HL-60 (cell line): ENCODE measurements at places on chromosomes 7 and 10.

GRCh38 chr7:10770176-10770575 lies 203.5 kb upstream of the PHF14 start:
- no peak for DNase-seq

- DNase-seq: no peak
These were observed 135.2 kb upstream of the MGMT start for GRCh38 chr10:129331839-129332220.

- DNase-seq: no peak
These were observed 43.0 kb upstream of the MACC1 start for GRCh38 chr7:20260223-20260622.

DNA sequence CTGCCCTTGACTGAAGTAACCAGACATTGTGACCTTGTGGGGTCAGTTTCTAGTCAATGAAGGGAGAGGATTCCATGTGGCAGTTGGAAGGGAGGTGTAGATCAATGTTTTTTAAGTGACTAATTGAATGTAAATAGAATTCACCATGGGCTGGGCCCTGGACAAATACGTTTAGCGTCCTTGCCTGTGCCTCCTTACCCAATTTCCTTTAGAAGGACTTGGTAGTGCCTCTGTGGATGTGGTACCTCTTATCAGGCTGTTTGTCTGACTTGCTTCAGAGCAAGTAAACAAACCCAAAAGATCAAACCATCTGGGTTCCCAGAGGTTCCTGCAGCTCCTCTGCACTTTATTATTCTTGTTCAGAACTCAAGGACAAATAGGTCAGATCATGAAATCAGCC lies 4.3 kb upstream of the KAT6B start:
- DNase-seq: peak; percentile 5

DNA sequence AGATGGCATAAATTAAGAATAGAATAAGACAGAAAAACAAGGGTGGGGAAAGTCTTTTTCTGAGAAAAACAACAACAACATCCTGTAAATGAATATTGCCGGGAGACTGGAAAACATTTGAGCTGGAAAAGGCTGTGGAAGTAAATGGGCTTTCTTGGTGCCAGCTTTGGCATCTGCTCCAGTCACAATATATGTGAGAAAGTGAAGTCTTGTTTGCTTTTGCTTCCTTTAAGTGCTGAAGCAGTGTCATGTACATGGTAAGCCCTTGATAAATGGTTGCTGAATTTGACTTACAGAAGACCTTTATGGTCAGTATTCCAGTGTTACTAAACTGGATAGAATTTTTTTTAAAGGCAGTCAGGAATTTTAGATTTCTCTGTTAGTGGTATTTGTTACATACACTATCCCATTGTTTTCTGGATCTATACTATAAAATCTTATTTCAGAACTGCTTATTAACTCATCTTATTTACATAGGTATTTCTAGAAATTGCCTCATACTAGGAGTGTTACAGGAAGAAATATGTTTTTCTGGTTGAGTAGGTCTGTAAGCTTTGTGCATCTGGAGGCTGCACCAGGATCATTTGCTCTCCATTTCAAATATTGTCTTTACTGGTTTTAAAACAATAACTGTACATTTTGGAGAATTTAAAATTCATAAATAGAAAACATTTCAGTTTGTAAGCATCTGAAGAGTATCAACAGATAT lies 201.7 kb upstream of the FOXP2 start:
- no peak for DNase-seq

GRCh38 chr7:41501466-41501865 lies 201.4 kb downstream of the INHBA start:
- DNase-seq: no peak

- DNase-seq: peak; percentile 5
These were observed 123.3 kb upstream of the FZD1 start for GRCh38 chr7:91140982-91141381.

- no peak for DNase-seq
These were observed 104.5 kb downstream of the TNS3 start for GRCh38 chr7:47477191-47478016.

- DNase-seq: no peak
These were observed 143.1 kb upstream of the KLF6 start for GRCh38 chr10:3928078-3928477.

GRCh38 chr7:25750744-25751508 lies 401.1 kb upstream of the NFE2L3 start:
- DNase-seq: no peak

DNA sequence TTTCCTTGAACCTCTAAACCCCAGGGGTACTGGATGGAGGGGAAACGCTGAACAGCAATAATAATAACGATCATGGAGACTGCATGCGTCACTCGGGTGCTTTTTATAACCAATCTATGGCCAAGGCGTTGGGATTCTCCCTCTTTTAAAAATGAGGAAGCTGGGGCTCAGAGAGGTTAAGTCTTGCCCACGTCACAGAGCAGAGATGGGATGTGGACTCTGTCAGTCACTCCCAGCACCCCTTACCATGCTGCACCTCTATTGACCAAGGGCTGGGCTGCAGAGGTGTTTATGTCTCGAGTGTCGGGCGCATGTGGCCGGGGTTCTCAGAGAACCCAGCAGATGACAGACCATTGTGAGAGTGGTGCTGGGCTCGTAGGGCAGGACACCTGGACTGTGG lies 129.9 kb downstream of the CDH23 start:
- DNase-seq: no peak

GRCh38 chr7:151310578-151310977 lies 31.0 kb upstream of the NUB1 start:
- no peak for DNase-seq

DNA sequence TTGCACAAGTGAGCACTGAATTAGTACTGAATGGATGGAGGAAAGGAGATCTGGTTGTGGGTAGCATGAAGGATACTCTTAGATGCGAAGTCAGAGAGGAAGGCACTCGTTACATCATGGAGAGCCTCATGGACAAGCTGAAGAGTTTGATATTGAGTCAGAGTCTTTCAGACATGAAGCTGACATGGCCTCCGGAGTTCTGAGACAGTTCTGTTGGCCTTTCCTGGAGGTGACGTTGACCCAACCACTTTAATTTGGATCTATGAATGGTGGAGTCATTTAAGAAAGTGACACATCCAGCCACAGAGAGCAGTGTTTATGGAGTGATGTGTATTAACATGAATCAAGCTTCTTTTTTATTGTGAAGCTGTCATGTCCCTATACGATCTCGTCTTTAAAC lies 286.3 kb upstream of the CDC14C start:
- no peak for DNase-seq

DNA sequence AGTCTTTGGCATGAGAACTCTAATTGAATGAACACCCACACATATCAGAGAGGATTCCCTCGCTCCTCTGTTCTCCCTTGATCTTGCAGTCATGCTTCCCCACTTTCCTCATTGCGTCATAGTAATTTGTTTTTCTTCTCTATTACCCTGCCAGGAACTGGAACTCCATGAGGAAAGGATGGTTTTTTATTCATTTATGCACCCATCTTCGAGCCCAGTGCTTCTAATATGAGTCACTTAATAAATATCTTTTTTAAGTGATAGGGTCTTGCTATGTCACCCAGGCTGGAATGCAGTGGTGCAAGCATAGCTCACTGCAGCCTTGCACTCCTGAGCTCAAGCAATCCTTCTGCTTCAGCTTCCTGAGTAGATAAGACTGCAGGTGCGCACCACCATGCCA lies 83.5 kb downstream of the OTUD1 start:
- no peak for DNase-seq

DNA sequence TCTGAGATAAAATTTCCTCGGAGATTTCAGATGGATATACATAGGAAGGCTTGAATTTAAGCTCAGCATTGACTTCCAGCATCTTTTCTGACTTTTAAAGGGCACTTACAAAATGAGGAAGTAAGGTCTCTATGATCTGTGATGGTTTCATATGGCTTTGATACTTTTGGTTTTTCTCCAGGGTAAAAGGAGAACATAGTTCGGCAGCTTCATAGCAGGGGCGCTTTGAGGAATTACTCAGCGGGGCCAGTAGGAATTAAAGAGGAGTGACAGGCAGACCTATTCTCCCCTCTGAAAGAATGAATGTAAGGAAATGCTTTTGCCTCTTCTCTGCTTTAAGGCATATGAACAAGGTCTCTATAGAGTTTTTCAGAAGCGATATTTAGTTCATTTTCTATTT lies 80.0 kb upstream of the PCDH15 start:
- no peak for DNase-seq

- DNase-seq: no peak
These were observed 730.8 kb downstream of the SUGCT start for GRCh38 chr7:40865441-40866233.

DNA sequence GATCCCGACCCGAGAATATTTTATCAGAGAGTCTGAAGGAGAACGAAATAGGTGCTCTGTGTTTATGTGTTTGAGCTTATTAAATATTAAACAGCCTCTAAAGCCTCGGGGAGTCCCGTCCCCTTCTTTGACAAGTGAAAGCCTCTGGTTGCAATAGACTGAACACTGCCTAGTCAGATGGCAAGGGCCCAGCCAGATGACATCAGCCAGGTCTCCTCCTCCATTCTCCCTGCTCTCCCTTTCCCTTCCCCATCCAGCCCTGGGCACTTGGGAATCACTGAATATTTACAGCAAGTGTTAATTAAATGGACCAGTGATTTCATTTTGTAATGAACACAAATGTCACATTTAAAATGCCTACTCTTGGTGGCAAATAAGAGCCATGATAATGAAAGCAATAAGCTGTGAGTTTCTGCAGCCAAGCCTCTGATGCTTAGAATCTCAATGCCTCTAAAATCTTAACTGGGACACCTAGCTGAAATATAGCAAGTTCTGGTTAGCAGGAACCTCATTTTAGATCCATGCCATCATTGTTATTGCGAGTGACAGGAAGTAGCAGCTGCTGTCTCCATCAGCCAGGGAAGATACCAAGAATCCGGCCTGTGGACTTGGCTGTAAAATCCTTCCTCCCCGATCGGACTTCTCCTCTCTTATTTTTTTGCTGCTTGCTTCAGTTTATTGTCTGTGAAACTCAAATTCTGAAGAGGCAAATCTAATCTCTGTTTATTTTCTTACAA lies 202.1 kb downstream of the PRPF18 start:
- no peak for DNase-seq

DNA sequence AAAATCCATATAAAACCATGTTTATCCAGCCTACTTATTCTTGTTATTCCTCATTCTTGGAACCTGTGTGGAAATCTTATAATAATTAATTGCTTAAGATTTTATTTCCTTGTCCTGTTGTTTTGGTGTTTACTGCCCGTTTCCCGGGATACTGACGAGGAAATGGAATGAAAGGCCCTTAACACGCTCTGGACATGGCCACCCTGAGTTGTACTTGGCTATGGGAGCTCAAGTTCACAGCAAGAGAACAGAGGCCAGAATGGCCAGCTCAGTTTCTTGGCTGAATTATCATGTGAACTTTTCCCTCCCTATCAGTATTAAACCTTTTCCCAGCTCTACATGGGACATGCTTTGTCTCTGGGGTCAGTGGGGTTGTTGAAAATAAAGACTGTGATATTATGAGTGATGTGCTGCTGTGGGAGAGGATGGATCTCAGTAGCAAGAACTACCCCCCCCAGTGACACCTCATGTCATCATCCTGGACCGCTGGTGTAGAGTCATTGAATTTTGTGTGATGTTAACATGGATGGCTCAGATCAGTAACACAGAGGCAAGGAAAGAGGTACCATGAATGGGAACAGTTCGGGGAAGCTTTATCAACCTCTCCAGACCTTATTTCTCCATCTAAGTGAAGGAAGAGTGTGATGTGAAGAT lies 87.0 kb upstream of the IGFBP3 start:
- DNase-seq: no peak

GRCh38 chr10:122277526-122278136 lies 6.5 kb downstream of the BTBD16 start:
- DNase-seq: no peak

GRCh38 chr10:131667561-131667960 lies 233.2 kb upstream of the PPP2R2D start:
- no peak for DNase-seq

DNA sequence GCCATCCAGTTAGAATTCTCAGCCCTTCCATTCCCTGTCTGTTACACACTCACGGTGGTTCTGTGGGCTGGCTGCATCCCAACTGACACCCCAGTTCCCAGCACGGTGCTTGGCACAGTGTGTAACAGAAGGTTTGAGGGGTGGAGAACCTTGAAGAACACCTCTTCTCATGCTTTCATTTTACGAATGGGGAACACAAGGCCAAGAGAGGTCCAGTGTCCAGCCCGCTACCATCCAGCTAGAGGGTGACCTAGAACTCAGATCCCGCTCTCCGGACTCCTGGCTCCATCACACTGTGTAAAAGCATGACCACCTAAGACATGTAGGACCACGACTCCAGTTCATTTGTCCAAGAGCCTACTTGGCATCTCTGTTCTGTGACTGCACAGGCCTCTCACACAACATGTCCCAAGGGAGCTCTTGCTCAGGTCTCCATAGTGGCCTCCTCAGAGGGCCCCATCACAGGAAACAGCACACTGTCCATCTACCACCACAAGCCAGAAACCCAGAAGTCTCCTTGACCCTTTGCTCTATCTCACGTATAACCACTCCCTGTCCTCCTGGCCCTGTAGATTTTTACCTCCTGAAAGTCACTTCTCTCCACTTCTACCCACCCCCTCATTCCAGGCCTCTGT lies 2.8 kb upstream of the CDH23 start:
- DNase-seq: no peak

GRCh38 chr10:75451831-75452230 lies 20.4 kb downstream of the LRMDA start:
- no peak for DNase-seq

- DNase-seq: no peak
These were observed 173.1 kb upstream of the AGR3 start for GRCh38 chr7:17054836-17055235.
